Activated B cell treated with CpG ODN at 0.5 μM for 24 hours (primary cell): ENCODE measurements at places on chromosomes 3 and 15.
A peak's percentile ranks its signal among the peaks of the same experiment; 100 is the strongest.

- peaks cover 3% of the 10 kb centered on the region for H3K27me3 ChIP-seq
- no peak for DNase-seq
- H3K4me1 ChIP-seq = peaks cover 3% of the 10 kb centered on the region
- H3K4me3 ChIP-seq = no peak overlapping the region
- no peaks in the 10 kb centered on the region for H3K36me3 ChIP-seq
Observed at GRCh38 chr3:69194431-69195165, 72.2 kb upstream of the LMOD3 start.

- H3K4me1 ChIP-seq = no peaks in the 10 kb centered on the region
- no peak overlapping the region for H3K27ac ChIP-seq
- no peak overlapping the region for H3K4me3 ChIP-seq
- H3K27me3 ChIP-seq = no peaks in the 10 kb centered on the region
Observed at GRCh38 chr3:65412588-65412987, 626.1 kb downstream of the MAGI1 start.

DNA sequence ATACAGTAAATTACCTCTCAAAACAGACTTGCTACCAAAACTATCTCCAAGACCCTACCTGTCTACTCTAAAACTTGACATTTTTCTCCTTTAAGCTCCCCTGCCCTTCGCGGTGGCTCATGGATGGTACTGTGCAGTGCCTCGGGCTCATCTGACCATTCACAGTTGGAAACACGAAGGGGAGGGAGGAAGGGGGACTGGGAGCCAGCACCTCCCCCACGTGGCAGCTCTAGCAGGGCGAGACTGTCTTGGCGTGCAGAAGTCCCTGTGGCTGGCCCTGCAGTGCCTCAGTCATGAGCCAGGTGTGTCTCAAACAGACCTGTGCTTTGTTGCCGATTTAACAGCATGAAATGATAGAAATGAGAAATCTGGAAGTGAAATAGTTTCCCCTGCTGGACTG lies 372.0 kb downstream of the GABRG3 start:
- H3K27ac ChIP-seq = no peak overlapping the region
- DNase-seq = no peak
- H3K4me3 ChIP-seq = no peak overlapping the region
- no peaks in the 10 kb centered on the region for H3K4me1 ChIP-seq
- no peaks in the 10 kb centered on the region for H3K36me3 ChIP-seq

GRCh38 chr3:50371133-50371685 lies 11.9 kb upstream of the TMEM115 start:
- H3K36me3 ChIP-seq = no peaks in the 10 kb centered on the region
- no peak overlapping the region for H3K27ac ChIP-seq
- H3K4me1 ChIP-seq = peaks cover 2% of the 10 kb centered on the region

- no peaks in the 10 kb centered on the region for H3K36me3 ChIP-seq
- H3K27me3 ChIP-seq = no peaks in the 10 kb centered on the region
- no peak overlapping the region for H3K4me3 ChIP-seq
- H3K4me1 ChIP-seq = no peaks in the 10 kb centered on the region
- no peak overlapping the region for H3K27ac ChIP-seq
- no peak for DNase-seq
Observed at GRCh38 chr3:120198305-120198878, 86.6 kb downstream of the GPR156 start.

- H3K4me3 ChIP-seq = no peak overlapping the region
- DNase-seq = no peak
- H3K27ac ChIP-seq = no peak overlapping the region
- no peaks in the 10 kb centered on the region for H3K27me3 ChIP-seq
- no peaks in the 10 kb centered on the region for H3K4me1 ChIP-seq
Observed at GRCh38 chr3:9669720-9670432, 20.6 kb downstream of the MTMR14 start.

GRCh38 chr15:50051811-50052419 lies 67.1 kb downstream of the ATP8B4 start:
- H3K27ac ChIP-seq = no peak overlapping the region
- no peak for DNase-seq
- no peaks in the 10 kb centered on the region for H3K4me1 ChIP-seq
- no peaks in the 10 kb centered on the region for H3K36me3 ChIP-seq
- H3K27me3 ChIP-seq = no peaks in the 10 kb centered on the region
- no peak overlapping the region for H3K4me3 ChIP-seq

DNA sequence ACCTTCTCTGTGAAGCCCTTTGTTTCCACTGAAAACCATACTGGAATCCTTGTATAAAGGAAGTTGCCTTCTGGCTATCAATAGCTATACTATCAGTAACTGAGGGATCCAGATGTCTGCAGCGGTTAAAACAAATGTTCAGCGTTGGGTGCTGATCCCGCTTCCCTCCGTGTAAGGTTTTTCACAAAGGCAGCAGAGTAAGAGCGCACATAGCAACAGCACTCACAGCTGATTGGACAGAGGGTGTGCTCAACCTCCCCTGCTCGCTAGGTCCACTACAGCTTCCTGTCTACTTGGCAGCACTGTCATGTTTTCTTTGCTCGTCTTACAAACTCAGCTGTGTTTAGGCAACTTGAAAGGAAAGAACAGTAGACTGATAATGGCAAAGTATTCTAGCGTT lies 27.3 kb downstream of the ATOSA start:
- peak overlapping the region; percentile 38 for H3K4me3 ChIP-seq
- DNase-seq = no peak
- peaks cover 48% of the 10 kb centered on the region for H3K36me3 ChIP-seq
- peaks cover 13% of the 10 kb centered on the region for H3K4me1 ChIP-seq
- peak overlapping the region; percentile 46 for H3K27ac ChIP-seq

DNA sequence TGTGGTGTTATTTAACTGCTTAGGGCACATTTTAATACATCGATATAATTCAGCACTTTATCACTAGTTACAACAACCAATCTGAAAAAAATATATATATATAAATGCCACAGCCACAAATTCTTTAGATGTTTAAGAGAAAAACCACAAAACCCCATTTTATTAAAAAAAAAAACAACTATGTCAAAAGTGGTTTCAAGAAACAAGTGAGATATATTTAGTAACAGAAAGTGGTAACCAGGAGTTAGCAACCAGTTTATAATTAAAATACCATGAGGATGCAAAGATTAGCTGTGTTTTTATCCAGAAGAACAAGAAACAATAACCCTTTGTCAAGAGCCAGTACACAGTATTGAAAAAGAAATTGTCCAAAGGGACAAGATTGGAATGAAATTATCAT lies 14.8 kb upstream of the DIPK2A start:
- DNase-seq = no peak
- H3K27ac ChIP-seq = no peak overlapping the region
- H3K36me3 ChIP-seq = no peaks in the 10 kb centered on the region
- peaks cover 4% of the 10 kb centered on the region for H3K27me3 ChIP-seq
- no peak overlapping the region for H3K4me3 ChIP-seq

DNA sequence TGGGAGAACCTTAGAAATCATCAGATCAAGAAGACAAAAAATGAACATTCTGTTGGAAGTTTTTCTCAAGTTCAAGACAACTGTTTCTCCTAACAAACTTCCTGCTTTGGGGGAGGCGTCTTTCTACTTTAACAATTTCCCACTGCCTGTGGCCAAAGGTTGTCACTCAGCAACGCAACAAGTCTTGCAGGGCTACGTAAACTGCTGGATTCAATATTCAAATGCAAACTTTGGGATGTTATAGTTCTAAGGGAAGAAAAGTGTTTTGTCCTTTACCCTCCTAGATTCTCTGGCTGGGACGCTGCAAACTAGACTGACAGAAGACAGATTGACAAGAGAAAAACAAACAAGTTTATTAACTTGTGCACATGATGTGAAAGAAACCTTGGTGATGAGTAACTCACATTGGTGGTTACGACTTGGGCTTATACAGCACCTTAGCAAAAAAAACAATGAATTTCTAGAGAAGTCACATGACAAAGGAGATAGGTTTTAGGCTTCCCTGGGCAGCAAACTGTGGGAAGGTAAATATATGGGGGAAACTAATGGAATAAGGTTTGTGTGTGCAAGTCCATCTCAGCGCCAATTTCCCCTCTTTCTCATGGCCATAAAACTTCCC lies 34.0 kb upstream of the ARPIN start:
- H3K27me3 ChIP-seq = no peaks in the 10 kb centered on the region
- no peaks in the 10 kb centered on the region for H3K4me1 ChIP-seq
- no peak for DNase-seq
- H3K36me3 ChIP-seq = no peaks in the 10 kb centered on the region
- no peak overlapping the region for H3K4me3 ChIP-seq
- H3K27ac ChIP-seq = no peak overlapping the region

DNA sequence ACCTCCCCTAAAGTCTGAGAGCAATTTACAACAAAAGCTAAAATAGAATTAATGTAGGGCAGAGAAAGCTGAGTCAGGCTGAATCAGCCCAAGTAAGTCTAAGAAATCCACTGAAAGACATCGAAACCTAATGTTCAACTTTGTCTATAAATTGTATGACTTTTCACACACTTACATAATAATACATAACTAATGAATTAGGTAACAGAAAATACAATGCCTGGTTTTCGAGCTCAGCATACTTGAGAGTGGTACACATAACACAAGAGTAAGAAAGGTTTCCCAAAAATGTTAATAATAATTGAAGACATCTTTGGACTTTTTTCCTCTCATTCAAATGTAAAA lies 55.3 kb upstream of the VGLL4 start:
- DNase-seq = no peak
- H3K4me1 ChIP-seq = no peaks in the 10 kb centered on the region
